Left hindlimb (tissue), 1 donor: ENCODE measurements at places on chromosomes 12 and 14.

DNA sequence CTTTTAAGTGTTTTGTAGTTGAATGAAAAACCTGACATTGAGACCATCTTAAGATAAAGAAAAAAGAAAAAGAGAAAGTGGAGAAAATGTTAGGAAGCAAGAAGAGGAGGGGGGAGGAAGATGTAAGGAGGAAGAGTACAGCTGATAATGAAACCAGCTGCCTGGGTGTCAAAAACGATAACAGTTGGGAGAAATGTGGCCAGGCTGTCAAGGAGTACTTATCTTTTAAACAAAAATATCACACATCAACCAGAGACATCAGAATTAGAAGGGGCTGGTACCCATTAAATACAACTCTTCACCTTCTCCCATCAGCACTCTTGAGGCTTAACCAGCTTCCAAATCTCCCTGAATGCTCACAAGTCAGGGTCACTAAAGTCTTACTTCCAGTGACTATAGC is 4.5 kb downstream of the SLC11A2 start:
- DNase-seq: no peak

GRCh38 chr12:100489251-100489820 is 15.7 kb downstream of the NR1H4 start:
- no peak for DNase-seq

DNA sequence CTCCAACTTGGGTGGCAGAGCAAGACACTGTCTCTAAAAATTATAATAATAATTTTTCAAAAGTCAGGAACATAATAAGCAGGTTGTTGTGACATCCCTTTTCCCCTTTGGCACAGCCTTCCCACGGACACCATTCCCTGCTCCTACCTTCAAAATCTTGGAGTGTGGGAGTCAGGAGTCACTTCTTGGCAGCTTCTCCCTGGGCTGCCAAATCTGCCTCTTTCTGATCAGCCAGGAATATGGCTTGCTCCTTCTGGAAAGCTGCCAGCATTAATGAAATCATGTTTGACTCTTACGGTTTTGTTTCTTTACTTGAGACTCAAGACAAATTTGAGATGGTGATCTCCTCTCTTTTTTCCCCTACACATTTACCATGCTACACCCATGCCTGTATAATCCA is 391.4 kb upstream of the SYT1 start:
- DNase-seq: no peak

GRCh38 chr12:84843593-84844144 is 68.9 kb downstream of the SLC6A15 start:
- DNase-seq: no peak

DNA sequence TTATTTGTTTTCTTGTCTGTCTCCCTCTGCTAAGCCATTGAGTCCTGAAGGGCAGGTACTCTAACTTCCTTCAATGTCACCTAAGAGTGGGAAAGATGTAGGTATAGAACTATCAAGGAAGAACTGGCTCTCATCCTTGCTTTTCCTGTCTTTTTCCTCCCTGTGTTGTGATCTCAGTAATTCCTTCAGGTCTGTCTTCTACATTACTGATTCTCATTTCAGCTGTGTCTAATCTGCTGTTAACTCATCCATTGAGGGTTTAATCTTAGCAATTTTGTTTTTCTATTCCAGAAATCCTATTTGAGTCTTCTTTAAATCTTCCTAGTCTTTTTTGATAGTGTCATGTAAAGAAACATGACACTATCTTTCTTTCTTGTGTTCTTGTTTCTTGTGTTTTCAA is 124.5 kb upstream of the PLXNC1 start:
- no peak for DNase-seq

GRCh38 chr12:102957339-102958050 is at the start of gene ASCL1:
ASCL1 (plus strand) TSS chr12:102957674; CDS start chr12:102958245, 571 bp downstream.
- DNase-seq: peak; percentile 42

DNA sequence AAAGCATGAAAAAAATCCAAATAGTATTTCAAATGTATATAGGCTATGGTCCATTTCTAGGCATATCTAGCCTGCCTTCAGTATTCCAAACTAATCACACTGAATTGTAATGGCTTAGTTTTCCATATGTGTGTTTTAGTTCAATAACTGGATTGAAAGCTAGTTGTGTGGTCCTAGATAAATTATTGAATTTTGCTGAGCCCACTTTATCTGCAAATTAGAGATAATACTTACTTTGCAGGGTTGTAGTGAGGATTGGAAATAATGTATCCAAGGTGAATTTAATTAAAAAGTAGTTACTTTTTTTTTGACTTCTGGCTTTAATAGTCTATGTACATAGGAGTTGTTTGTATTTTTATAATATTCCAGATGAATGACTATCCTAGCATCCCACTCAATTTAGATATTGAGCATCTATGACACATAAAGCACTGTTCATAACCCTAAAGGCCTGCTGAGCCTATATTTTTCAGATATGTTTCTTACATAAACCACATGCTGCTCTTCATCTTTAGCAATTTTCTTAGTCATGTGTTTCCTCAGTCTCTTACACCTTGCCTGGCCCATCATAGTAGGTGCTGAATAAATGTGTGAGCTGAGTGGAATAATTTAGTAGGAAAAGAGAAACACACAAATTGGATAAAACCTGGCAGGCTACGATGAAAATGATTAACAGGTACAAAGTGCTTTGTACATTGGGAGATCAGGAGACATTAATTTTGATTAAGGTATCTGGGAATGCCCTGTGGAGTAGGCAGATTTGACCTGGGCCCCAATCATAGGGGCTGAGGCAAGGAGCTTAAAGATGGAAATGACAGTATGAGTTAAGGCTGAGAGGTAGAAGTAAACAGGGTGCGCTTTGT is 1.1 kb upstream of the ATP23 start:
- DNase-seq: no peak

DNA sequence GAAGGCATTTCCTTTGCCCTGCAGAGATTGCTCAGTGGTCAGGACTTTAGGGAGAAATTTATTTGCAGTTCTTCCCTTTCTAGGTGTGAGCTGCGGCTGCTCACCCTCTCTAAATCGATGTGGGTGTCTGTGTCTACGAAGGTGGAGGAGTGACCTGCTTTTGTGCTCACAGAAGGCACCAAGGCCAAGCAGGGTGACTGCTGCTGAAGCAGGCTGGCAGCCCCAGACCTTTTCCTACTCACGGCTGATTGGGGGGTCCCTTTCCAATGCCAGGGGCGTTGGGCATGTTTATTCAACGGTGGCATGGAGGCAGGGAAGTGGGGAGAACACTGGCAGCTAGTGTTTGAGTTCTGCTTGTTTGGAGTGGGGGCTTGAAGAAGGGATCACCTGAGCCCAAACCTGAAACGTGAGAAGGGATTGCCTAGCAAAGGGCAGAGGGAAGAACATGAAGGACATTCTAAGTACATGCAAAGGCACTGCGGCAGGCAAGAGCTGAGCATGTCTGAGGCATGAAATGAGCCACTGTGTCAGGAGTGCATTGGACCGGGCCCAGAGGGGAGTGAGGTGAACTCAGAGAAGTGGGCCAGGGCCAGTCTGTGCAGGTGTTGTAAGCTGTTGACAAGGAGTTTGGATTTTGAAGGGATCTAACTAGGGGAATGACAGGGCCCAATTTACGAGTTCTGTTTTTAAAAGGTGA is 56.3 kb downstream of the CACNA1C start:
- no peak for DNase-seq

DNA sequence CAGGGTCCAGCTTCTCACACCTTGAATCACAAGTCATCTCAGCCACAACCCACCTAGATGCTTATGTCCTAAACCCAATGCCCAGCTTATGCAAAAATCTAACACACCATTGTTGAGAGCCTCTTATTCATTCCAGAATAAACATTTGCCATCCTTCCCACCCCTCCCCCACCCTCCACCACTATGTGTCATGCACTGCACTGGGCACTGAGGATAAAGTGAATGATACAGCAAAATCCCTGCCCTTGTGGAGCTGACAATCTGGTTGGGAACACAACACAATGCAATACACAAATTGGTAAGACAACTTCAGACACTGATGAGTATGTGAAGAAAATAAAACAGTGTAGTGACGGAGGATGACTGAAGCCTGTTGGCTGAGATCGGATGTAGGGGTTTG is 1.4 kb upstream of the GLTP start:
- DNase-seq: no peak

DNA sequence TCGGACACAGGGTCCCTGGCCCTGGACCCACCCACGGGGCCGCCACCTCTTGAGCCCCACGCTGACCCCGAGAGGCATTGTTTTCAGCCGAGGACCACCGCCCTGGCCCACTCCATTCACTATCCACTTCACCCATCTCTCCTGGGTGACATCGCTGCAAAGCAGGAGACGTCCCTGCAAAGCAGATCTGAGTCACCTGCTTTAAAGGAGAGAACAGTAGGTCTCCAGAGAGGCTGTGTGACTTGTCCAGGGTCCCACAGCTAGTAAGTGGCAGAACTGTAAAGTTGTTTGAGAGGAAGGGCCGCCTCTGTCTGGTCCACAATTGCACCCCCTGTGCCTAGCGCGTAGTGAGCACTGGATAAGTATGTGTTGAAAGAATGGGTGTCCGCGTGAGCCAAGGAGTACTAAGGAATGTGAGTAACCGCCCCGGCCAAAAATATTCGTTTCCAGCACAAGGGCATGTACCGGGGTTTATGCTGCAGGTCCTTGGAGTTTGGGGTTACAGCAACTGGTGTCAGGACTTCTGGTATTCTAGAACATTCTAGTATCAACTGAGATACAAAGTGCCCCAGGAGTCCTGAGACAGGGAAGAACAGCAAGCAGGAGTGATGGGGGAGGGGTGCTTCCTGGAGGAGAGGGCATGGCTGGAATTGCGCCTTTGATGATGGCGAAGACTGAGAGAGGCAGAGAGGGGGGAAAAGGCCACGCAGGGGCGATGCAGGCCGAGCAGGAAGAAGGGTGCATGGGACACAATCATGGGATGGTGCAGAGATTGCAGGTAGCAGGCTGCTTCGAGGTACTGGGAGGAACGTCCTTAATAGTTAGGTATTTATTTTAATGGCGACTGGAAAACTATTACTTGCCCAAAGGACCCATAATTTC is 91.1 kb downstream of the SCARB1 start:
- DNase-seq: no peak

- no peak for DNase-seq
These were observed 12.5 kb downstream of the OTX2 start for GRCh38 chr14:56797569-56798446.
